ENCODE measurements at places on chromosomes 2 and 18. TPM values are rescaled to one million over a fixed set of nuclear protein-coding genes. Genes with fewer than 3 reads are reported as not detected.

- no peaks in the 10 kb centered on the region for H3K36me3 ChIP-seq
- DNase-seq, result no peak
- no peak overlapping the region for H3K27ac ChIP-seq
- peaks cover 10% of the 10 kb centered on the region for H3K4me1 ChIP-seq
Observed at GRCh38 chr2:28552045-28552823, 56.4 kb downstream of the PLB1 start.

GRCh38 chr2:165601065-165601830, 131.8 kb downstream of the CSRNP3 start:
- no peak overlapping the region for H3K4me3 ChIP-seq
- H3K27me3 ChIP-seq, result no peaks in the 10 kb centered on the region
- DNase-seq, result no peak
- no peak overlapping the region for H3K27ac ChIP-seq

- no peak overlapping the region for H3K4me3 ChIP-seq
- no peak overlapping the region for H3K27ac ChIP-seq
- no peaks in the 10 kb centered on the region for H3K4me1 ChIP-seq
Observed at GRCh38 chr18:326846-327245, 59.0 kb upstream of the THOC1 start.

Gene EFEMP1
- total RNA-seq, result not detected

Gene MOGAT1
- not detected for total RNA-seq
